ENCODE measurements at places on chromosomes 3 and 15. TPM values are rescaled to one million over a fixed set of nuclear protein-coding genes. Genes with fewer than 3 reads are reported as not detected.

- H3K36me3 ChIP-seq, result no peaks in the 10 kb centered on the region
- no peaks in the 10 kb centered on the region for H3K4me1 ChIP-seq
- no peak overlapping the region for H3K27ac ChIP-seq
- no peak for DNase-seq
These were observed 1.5 kb downstream of the SEMA6D start for GRCh38 chr15:47718497-47719437.

DNA sequence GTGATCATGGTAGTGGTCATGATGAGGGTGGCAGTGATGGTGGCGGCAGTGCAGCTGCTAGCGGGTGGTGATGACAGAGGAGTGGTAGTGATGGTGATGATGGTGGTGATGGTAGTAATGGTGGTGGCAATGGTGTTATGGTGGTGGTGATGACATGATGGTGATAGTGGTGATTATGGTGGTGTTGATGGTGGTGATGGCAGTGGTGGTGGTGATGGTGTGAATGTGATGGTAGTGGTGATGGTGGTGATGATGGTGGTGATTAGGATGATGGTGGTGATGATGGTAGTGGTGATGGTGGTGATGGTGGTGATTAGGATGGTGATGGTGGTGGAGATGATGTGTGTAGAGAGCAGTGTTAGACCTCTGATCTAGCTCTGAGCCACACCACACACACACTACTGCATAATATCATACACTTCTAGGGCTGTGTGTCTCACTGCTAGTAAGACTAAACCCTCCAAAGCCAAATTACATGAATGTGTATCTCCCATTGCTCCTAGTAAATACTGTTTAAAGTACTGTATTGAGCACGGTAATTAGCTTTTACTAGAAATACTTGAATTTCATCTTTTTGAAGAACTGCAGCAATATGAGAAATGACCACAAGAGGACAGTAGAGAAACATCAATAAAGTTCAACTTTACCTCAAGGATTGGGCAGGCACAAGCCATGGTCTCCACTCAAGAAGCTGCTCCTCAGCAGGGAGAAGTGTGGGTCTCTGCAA, 28.8 kb downstream of the TMED3 start:
- H3K27ac ChIP-seq, result no peak overlapping the region
- H3K4me1 ChIP-seq, result no peaks in the 10 kb centered on the region
- H3K27me3 ChIP-seq, result no peaks in the 10 kb centered on the region
- no peak for DNase-seq
- no peaks in the 10 kb centered on the region for H3K36me3 ChIP-seq

GRCh38 chr3:187264911-187265310, 26.6 kb downstream of the MASP1 start:
- H3K27ac ChIP-seq, result no peak overlapping the region
- no peak overlapping the region for H3K4me3 ChIP-seq
- no peaks in the 10 kb centered on the region for H3K4me1 ChIP-seq
- H3K36me3 ChIP-seq, result no peaks in the 10 kb centered on the region

GRCh38 chr3:152430223-152431002, 161.7 kb downstream of the MBNL1 start:
- H3K27me3 ChIP-seq, result no peaks in the 10 kb centered on the region
- peaks cover 61% of the 10 kb centered on the region for H3K36me3 ChIP-seq
- DNase-seq, result no peak
- H3K27ac ChIP-seq, result peak overlapping the region; percentile 34

DNA sequence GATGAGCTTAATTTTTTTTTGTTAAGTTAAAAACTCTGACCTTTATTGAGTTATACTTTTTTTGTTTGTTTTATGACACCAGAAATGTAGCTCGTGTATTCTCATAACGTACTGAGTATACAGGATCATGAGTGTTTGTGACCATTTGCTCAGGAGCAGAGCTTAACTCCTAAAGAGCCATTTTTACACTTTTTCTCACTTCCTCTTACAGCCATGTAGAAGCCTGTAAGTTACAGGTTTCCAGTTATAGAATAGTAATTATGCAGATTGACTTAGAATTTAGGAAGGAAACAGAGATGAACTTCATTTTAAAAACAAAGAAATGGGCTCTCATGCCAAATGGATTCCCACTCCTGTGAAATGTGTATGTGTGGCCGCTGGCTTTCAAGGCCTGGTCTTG, 151.7 kb downstream of the MCTP2 start:
- no peaks in the 10 kb centered on the region for H3K36me3 ChIP-seq
- no peak for DNase-seq
- no peaks in the 10 kb centered on the region for H3K27me3 ChIP-seq
- H3K27ac ChIP-seq, result no peak overlapping the region
- peaks cover 7% of the 10 kb centered on the region for H3K4me1 ChIP-seq

GRCh38 chr15:68833700-68834331, 13.1 kb upstream of the ANP32A start:
- no peak overlapping the region for H3K4me3 ChIP-seq
- no peaks in the 10 kb centered on the region for H3K36me3 ChIP-seq
- no peaks in the 10 kb centered on the region for H3K27me3 ChIP-seq
- no peak overlapping the region for H3K27ac ChIP-seq

GRCh38 chr15:68642491-68642845, 63.7 kb downstream of the CORO2B start:
- H3K36me3 ChIP-seq, result no peaks in the 10 kb centered on the region
- H3K4me1 ChIP-seq, result no peaks in the 10 kb centered on the region
- DNase-seq, result no peak
- H3K4me3 ChIP-seq, result no peak overlapping the region
- no peak overlapping the region for H3K27ac ChIP-seq

- no peaks in the 10 kb centered on the region for H3K36me3 ChIP-seq
- H3K4me3 ChIP-seq, result no peak overlapping the region
- no peaks in the 10 kb centered on the region for H3K27me3 ChIP-seq
- H3K4me1 ChIP-seq, result no peaks in the 10 kb centered on the region
These were observed 51.6 kb upstream of the ARL6 start for GRCh38 chr3:97712919-97713318.

DNA sequence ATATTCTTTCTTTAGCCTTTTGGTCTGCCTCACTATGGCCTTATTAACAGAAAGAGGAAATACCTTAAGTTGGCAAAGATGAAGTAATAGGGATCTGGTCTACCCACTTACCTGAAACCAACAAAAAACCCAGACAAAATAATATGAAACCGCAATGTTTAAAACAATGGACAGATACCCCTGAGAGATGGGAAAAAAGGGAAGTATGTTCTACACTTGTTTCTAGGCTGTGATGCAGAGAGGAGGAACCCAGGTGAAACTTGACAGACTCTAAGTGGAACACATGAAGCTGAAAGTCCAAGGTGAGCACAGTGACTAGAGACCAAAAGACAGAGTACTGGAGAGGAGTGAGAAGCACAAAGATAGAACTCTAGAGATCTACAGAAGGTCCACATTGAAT, 78.4 kb downstream of the NR2E3 start:
- H3K4me1 ChIP-seq, result no peaks in the 10 kb centered on the region
- peaks cover 7% of the 10 kb centered on the region for H3K36me3 ChIP-seq
- no peak overlapping the region for H3K4me3 ChIP-seq
- no peak overlapping the region for H3K27ac ChIP-seq
- DNase-seq, result no peak
- no peaks in the 10 kb centered on the region for H3K27me3 ChIP-seq

- H3K4me1 ChIP-seq, result no peaks in the 10 kb centered on the region
- no peak overlapping the region for H3K27ac ChIP-seq
- H3K4me3 ChIP-seq, result no peak overlapping the region
- no peaks in the 10 kb centered on the region for H3K36me3 ChIP-seq
- no peak for DNase-seq
These were observed 58.3 kb downstream of the SMAD6 start for GRCh38 chr15:66760097-66760967.

GRCh38 chr15:39181940-39182339, 398.9 kb upstream of the THBS1 start:
- no peak overlapping the region for H3K4me3 ChIP-seq
- H3K4me1 ChIP-seq, result no peaks in the 10 kb centered on the region
- peaks cover 3% of the 10 kb centered on the region for H3K27me3 ChIP-seq

GRCh38 chr15:77034695-77035489, 36.0 kb downstream of the TSPAN3 start:
- no peaks in the 10 kb centered on the region for H3K27me3 ChIP-seq
- no peak overlapping the region for H3K27ac ChIP-seq
- no peak overlapping the region for H3K4me3 ChIP-seq
- H3K36me3 ChIP-seq, result peaks cover 77% of the 10 kb centered on the region

DNA sequence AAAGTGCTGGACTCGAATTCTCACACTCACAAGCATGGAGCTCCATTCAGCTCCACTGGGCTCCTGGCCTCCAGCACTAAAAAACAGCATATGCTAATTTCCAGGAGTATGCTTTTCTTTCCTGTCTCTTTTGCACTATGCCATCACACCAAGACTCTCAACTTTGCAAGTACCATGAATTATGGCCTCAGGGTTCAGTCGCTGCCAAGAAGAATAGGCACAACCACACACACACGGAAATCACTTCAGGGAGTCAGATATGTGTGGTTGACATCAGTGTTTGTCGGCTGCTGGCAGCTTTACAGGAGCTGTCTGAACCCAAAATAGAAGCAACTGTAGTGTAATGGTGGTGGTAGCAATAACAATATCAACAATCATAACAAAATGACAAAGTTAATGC, 305.0 kb upstream of the SLCO3A1 start:
- DNase-seq, result no peak
- no peak overlapping the region for H3K27ac ChIP-seq
- no peak overlapping the region for H3K4me3 ChIP-seq
- H3K36me3 ChIP-seq, result no peaks in the 10 kb centered on the region

- no peak within 1 kb of the TSS for H3K4me3 ChIP-seq
- H3K27ac ChIP-seq, result no peak within 1 kb of the TSS
- no peaks in the 10 kb centered on the region for H3K36me3 ChIP-seq
- H3K27me3 ChIP-seq, result peaks cover 20% of the 10 kb centered on the region
These were observed at the start of gene SLITRK3 for GRCh38 chr3:165195640-165196576. Gene SLITRK3, minus strand, starts transcription at chr3:165196384. Its CDS starts 5,554 bp downstream, at chr3:165190830.

GRCh38 chr15:89363770-89364169, 29.1 kb upstream of the POLG start:
- no peaks in the 10 kb centered on the region for H3K4me1 ChIP-seq
- H3K36me3 ChIP-seq, result no peaks in the 10 kb centered on the region
- H3K27me3 ChIP-seq, result peaks cover 99% of the 10 kb centered on the region
- no peak overlapping the region for H3K4me3 ChIP-seq
- no peak overlapping the region for H3K27ac ChIP-seq

DNA sequence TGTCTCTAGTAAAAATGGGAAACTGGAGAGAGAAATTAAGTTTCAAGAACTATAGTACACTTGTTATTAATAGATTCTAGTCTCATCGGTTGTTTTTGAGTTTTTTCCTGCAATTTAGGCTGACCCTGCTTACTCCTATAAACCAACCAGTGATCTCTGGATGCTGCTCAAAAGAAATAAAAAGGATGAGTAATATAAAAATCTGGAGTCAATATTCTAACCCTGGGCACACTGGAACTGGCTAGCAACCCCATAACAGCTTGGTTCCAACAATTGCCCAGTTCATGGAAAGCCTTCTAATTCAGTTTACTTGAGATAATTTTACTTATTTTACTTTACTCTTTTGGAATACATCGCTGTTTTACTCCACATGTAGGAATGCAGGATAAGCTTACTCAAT, 211.6 kb downstream of the GBE1 start:
- H3K27me3 ChIP-seq, result no peaks in the 10 kb centered on the region
- no peaks in the 10 kb centered on the region for H3K36me3 ChIP-seq
- no peak overlapping the region for H3K27ac ChIP-seq
- H3K4me1 ChIP-seq, result no peaks in the 10 kb centered on the region
- DNase-seq, result no peak
- H3K4me3 ChIP-seq, result no peak overlapping the region

GRCh38 chr15:92451225-92451825, 57.6 kb downstream of the ST8SIA2 start:
- no peaks in the 10 kb centered on the region for H3K36me3 ChIP-seq
- no peaks in the 10 kb centered on the region for H3K4me1 ChIP-seq
- DNase-seq, result no peak
- H3K27ac ChIP-seq, result no peak overlapping the region
- no peak overlapping the region for H3K4me3 ChIP-seq

GRCh38 chr3:5918626-5919025, 731.1 kb downstream of the EDEM1 start:
- DNase-seq, result no peak
- no peaks in the 10 kb centered on the region for H3K4me1 ChIP-seq
- no peaks in the 10 kb centered on the region for H3K27me3 ChIP-seq

DNA sequence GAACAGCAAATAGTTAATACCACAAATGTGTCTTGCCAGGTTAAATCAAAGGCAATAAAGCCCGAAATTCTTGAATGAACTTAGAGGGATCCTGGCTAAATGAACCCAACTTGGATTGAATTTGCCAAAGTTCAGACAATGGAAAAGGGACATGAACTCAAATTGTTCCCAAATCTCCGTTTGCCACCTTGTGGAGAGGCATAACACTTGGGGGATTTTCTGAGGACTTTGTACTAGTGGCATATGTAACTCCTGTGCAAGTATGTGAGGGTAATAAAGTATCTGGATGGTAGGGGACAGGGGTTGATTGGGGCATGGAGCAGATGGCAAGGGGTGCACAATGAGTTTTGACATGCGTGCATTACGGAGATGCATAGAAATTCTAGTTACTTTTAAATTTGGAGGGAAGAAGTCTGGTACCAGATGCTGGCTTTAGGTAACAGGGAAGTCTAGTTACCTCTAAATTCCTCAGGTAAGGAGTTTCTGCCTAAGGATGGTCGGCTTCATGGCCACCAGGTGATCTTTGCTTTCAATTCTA, 1.2 kb upstream of the TCAIM start:
- H3K4me3 ChIP-seq, result peak overlapping the region; percentile 98
- H3K36me3 ChIP-seq, result no peaks in the 10 kb centered on the region
- peak overlapping the region; percentile 91 for H3K27ac ChIP-seq
- H3K27me3 ChIP-seq, result no peaks in the 10 kb centered on the region
- DNase-seq, result no peak
- H3K4me1 ChIP-seq, result peaks cover 17% of the 10 kb centered on the region

GRCh38 chr3:118501152-118501551, 533.5 kb downstream of the IGSF11 start:
- no peak overlapping the region for H3K4me3 ChIP-seq
- no peaks in the 10 kb centered on the region for H3K4me1 ChIP-seq
- H3K36me3 ChIP-seq, result no peaks in the 10 kb centered on the region
- H3K27ac ChIP-seq, result no peak overlapping the region
- H3K27me3 ChIP-seq, result no peaks in the 10 kb centered on the region

GRCh38 chr3:160820022-160820421, 64.0 kb downstream of the PPM1L start:
- no peaks in the 10 kb centered on the region for H3K36me3 ChIP-seq
- H3K4me3 ChIP-seq, result no peak overlapping the region
- H3K27ac ChIP-seq, result no peak overlapping the region
- DNase-seq, result no peak
- no peaks in the 10 kb centered on the region for H3K27me3 ChIP-seq

Gene HDGFL3
- 9.9 TPM for total RNA-seq

Gene CBLB
- total RNA-seq, result 99.1 TPM

Gene ARHGAP11A
- 5.1 TPM for total RNA-seq

Gene ACP3
- total RNA-seq, result not detected

Gene ARNT2
- not detected for total RNA-seq

Gene INSYN1
- total RNA-seq, result not detected

Gene FAH
- 9.4 TPM for total RNA-seq

Gene CSTA
- not detected for total RNA-seq

Gene SLC7A14
- not detected for total RNA-seq

Gene GYG1
- 16.3 TPM for total RNA-seq

Gene PDE8A
- 33.7 TPM for total RNA-seq
